ENCODE measurements at places on chromosomes 5 and 9.

DNA sequence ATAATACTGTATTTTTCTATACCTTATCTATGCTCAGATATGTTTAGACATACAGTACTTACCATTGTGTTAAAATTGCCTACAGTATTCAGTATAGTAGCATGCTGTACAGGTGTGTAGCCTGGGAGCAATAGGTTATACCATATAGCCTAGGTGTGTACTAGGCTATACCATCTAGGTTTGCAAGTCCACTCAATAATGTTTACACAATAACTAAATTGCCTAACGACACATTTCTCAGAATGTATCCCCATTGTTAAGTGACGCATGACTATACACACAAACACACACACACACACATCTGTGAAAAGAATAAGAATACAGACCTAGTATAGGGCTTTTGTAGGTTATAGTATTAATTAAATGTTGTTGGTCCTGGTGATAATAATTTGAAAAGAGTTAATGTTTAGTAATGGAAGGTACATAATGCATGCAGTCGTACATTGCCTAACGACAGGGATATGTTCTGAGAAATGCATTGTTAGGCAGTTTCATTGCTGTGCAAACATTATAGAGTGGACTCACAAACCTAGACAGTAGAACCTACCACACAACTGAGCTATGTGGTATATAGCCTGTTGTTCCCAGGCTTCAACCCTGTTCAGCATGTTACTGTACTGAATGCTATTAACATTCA is 13.6 kb downstream of the TDRD7 start:
- no peak for DNase-seq

- DNase-seq: peak; percentile 52
Measured at GRCh38 chr9:30476826-30477225, 1907.6 kb upstream of the ACO1 start.

DNA sequence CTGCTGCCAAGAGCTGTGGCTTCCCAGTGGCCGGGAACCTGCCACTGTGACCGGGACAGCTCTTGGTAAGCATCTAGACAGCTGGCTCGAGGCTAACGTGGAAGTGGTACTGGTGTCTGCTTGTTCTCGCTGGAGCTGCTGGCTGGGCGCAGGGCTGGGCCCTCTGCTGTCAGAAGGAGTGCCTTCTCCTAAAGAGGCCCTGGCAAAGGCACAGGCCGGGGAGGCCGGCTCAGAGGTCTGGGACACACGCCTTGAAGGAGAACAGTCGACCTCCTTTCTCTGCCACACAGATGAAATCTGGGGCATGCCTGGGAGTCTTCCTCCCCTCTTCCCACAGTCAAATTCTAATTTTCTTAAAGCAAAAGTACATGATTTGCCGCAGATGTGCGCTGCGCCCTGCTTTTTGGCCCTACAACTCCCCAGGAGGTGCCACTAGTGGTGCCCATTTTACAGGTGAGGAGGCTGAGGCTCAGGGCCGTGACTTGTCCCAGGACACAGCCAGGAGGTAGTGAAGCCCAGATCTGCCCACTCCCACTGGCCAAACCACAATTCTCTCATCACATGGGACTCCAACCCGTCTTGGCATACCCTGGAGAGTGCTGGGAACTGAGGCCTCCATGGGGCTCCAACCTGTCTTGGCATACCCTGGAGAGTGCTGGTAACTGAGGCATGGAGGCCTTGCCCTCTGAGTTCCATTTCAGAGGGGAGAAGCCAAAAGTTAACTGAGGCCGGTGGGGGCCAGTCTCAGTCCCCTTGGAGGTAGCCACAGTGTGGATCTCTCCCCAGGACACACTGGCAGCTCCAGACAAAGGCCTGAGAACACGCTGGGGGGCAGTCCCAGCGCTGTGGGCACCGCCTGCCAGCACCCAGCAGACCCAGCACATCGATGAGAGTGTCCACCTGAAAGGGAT is 12.0 kb upstream of the RXRA start:
- DNase-seq: no peak

- DNase-seq: peak; percentile 31
Measured at GRCh38 chr5:138504799-138505198, 38.2 kb downstream of the ETF1 start.

DNA sequence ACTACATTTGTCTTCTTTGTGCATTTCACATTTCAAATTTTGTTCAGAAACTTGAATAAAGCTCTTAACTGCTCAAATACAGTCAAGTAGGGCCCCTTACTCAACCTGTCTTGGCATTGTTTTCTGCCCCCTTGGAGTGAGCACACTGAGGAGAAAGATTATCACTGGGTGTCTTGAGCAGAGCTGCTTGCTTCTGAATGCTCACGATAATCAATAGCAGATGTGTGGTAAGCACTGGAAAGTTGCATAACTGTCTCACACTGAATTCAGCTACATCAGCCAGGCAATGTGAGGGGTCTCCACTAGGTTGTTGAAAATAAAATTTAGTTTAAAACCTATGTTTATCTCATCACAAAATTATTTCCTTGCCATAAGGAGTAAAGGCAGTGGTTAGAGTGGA is 7.8 kb upstream of the TNFAIP8 start:
- DNase-seq: no peak

GRCh38 chr5:133458435-133458834 is 153.9 kb downstream of the FSTL4 start:
- no peak for DNase-seq

DNA sequence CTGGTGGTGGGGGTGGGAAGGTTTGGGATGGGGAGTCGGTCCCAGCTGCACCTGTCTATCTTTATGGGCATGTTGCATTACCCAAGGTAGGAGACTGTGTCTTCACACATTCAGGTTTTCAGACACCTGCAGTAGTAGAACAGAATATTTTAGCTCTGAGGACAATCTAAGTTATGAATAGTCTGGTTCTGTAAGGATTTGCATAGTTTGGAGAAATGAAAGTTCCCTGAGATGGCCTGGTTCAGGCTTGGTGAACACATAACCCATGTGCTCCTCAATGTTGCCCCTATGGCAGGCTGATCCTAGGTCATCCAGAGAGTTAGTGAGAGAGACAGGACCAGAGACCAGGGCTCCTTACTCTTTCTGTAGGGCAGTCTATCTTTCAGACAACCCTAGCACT is 20.7 kb downstream of the TNFSF8 start:
- DNase-seq: no peak

GRCh38 chr5:137566780-137567179 is 67.7 kb upstream of the SPOCK1 start:
- DNase-seq: peak; percentile 5

GRCh38 chr5:176754376-176754973 is 55.9 kb upstream of the UNC5A start:
- no peak for DNase-seq

DNA sequence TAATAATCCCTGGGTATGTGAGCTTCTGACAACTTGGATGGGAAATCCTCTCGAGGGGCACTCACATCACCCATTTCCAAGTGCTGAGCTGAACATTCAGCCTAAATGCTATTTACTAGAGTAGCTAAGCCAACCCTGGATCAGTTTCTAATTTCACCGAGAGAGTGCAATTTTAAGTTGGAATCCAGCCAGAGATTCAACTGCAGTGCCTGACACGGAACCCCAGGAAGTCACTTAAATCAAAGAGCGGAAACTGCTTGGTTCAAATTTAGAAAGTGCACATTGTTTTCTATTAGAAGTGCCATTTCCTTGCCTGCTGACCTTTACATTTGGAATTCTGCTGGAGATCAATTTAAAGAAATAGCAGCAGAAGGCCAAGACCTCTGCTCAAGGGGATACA is 8.8 kb downstream of the SPRY4 start:
- DNase-seq: peak; percentile 53

DNA sequence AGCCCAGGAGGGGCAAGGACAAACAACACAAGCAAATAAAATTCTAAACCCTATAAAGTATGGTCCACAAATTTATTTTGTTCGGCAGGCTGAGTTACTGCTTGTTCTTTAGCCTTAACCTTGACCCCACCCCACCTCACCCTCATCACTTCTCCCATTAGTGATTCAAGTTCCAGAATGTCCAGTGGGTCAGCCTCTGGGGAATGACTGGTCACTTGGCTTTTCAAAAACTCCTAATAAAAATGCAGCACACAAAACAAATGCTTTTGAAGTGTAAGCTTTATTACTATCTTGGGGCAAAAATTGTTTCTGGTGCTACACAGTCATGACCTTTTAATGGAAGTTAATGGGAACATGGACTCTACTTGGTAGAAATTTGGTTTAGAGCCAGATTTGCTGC is 142.1 kb downstream of the MPDZ start:
- no peak for DNase-seq

GRCh38 chr9:76575761-76576160 is 116.8 kb downstream of the GCNT1 start:
- peak; percentile 69 for DNase-seq

- DNase-seq: no peak
Measured at GRCh38 chr5:59126016-59126707, 543.3 kb downstream of the RAB3C start.

DNA sequence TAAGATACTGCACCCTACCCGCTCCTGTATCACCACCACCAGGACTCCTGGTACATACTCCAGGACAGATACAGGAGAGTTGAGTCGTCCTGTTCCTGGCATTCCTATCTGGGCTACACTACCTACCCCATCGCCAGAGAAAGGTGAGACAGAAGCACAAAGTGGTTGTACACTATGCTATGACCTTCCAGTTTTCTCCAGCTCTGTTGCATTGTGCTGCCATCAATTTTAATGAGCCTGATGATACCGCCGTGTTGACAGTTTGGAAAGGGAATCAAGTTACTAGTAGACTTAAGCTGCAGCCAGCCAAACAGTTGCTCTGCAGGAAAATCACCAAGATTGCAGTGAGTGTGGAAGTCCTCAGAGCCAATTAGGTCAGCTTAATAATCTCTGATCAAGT is 35.2 kb downstream of the ANP32B start:
- DNase-seq: no peak

DNA sequence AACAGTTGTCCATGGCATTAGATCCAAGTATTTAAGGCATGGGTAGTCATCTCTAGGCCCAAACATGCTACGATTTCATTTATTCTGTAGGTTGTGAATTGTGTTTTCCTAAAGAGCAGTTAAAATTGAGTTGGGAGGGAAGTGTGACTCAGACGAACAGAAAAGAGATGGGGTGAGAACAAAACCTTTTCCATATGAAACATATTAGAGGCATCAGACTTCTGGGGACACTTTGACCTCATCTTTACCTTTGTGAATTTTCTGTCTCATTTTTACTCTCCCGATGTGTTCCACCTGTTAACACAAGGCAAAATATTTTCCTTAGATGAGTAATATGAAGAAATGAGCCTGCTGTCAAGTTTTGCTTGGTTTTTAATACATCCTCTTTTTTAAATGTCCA is 181.3 kb downstream of the ESM1 start:
- no peak for DNase-seq

DNA sequence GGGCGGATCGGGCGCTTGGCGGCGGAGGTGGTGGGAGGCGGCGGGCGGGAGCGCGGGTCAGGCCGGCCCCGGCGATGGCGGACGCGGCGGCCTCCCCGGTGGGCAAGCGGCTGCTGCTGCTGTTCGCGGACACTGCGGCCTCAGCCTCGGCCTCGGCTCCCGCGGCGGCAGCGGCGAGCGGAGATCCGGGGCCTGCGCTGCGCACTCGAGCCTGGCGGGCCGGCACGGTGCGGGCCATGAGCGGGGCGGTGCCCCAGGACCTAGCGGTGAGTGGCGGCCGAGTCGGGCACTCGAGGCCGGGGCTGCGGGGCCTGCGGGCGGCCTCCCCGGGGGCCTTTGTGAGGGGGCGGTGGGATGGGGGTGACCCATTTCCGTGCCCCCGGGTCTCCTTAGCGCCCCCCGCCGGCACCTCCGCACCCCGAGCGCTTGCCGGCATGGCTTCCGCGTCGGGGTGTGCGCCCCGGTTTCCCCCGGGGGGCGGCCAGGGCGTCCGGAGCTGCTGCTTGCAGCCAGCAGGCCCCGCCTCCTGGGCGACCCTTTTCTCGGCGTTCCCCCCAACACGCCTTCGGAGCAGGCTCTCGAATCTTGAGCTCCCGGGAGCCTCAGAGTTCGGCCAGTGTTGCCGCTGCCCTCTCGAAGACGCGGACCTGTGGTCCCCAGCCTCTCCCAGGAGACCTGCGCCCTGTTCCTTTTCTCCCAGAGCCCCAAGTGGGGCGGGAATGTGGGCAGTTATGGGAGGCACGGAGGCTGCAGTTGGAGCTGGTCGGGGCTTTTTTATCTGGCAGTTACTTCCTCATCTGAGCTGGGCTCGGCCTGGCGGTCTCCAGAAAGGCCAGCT is 456 bp downstream of the KDM3B start:
- peak; percentile 84 for DNase-seq

DNA sequence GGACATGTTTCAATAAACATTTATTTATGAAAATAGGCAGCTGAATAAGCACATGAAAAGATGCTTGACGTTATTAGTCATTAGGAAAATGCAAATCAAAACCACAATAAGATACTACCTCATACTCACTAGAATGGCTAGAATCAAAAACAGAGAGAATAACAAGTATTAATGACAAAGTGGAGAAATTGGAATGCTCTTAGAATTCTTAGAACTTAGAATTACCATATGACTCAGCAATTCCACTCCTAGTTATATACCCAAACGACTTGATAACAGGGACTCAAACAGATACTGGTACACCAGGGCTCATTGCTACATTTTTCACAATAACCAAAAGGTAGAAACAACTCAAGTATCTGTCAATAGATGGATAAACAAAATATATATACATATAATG is 15.1 kb upstream of the TRIM36 start:
- DNase-seq: no peak

DNA sequence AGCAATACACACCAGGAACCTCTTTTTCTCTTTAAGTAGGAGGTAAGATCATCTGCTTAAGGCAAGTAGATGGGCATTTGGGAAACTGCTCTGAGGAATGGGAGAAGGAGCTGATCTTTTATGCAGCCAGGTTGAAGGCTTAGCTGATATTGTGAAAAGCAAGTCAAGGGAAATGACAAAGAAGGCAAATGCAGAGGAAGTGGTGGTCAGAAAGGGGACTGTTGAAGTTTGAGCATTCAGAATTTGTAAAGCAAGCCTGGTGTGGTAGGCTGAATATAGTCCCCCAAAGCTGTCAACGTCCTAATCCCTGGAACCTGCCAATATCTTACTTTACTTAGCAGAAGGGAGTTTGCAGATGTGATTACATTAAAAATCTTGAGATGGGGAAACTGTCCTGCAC is 128.9 kb downstream of the ADAMTS12 start:
- DNase-seq: no peak

GRCh38 chr9:89482056-89482851 is 15.7 kb downstream of the SEMA4D start:
- no peak for DNase-seq

DNA sequence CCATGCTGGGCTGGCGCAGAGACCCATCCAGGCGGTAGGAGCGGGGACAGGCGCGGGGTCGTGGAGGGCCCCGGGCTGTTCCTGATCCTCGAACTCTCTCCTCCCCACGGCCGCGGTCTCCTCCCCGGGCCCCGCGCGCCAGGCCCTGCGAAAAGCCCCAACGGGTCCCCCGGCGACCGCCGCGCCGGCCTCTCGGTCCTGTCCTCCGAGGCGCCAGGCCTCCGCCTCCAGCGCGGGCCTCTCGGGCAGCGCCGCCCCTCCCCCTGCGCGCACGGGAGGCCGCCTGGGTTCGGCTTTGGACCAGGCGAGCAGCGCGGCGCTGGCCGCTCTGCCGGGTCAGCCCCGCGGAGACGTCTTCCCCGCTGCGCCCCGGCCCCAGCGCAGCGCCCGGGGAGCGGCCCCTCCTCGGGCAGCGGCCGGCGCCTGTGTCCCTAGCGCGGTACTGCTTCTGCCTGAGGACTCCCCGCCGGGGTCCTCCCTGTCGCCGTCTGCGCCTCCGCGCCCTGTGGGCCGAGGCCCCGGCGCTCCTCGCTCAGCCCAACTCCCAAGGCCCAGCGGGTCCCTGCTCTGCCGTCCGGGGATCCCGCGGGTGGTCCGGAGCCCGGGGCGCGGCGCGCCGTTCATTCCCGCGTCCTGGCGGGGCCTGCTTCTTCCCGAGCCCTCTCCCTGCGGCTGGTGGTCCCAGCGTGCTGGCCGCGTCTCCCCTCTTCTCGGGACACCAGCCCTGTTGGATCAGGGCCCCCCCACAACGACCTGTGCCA is 13.4 kb downstream of the COL23A1 start:
- peak; percentile 53 for DNase-seq
